ENCODE measurements at places on chromosomes 2 and 18.

- no peak for DNase-seq
Measured at GRCh38 chr2:136422512-136422911, 304.6 kb upstream of the CXCR4 start.

DNA sequence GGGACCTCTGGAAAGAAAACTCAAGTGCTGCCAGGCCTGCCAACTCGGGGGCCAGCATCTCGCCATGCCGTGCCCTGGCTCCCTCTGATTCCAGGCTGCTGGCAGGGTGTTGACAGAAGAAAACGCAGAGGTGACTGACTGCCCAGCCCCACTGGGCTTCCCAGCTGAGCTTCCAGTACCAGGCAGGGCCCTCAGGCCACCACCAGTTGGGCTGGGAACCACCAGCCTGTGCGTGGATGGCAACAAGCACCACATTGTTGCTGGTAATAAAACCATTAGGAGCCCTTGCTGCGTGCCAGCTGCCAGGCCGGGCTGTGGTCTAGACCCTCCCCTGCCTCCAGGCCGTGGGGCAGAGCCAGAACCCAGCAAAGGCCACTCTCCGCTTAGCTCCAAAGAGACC lies 9.2 kb downstream of the DNMT3A start:
- no peak for DNase-seq

- DNase-seq, result no peak
Measured at GRCh38 chr2:141364821-141365220, 766.0 kb downstream of the LRP1B start.

GRCh38 chr2:51108794-51109193 lies 76.9 kb upstream of the NRXN1 start:
- DNase-seq, result no peak

- no peak for DNase-seq
Measured at GRCh38 chr2:8392098-8392866, 289.6 kb upstream of the ID2 start.

DNA sequence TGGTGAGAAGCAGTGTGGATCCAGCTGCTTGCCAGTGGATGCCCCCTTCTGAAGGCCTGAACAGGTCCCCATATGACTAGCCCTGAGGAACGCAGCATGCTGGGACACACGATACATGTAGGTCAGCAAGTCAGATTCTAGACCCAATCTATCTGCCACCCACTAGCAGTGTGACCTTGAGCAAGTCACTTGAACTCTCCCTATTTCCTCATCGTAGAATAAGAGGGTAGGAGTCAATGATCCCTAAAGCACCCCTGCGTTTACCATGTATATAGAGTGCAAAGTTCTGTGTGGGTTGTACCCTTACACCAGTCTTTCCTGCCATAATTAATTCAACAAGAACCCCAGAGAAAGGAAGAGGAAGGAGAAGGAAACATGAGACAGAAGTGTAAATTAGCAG lies 123.7 kb downstream of the GALNT14 start:
- no peak for DNase-seq

DNA sequence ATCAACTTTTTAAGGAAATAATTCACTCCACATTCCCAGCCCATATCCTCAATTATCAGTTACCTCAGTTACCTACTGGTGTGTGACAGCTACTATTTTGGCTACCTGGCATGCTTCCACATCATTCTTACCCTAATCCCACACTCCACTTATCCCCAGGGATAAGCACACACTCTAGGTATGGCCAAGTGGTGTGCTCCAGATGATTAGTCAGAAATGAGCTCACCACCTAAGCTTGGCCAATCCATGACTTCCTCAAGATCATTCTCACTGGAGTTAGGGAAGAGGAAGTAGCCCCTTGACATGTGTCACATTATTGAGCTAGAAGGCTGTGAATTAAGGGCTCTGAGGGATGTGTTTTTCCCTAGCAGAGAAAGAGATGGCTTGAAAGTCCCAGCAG lies 20.9 kb upstream of the SMAD4 start:
- no peak for DNase-seq

- peak; percentile 9 for DNase-seq
Measured at GRCh38 chr18:24616653-24617052, 156.2 kb downstream of the HRH4 start.

GRCh38 chr2:163182764-163183354 lies 344.3 kb upstream of the KCNH7 start:
- DNase-seq, result peak; percentile 31

GRCh38 chr2:71611781-71612527 lies 158.6 kb downstream of the DYSF start:
- no peak for DNase-seq

GRCh38 chr2:61380056-61380881 lies 90.6 kb downstream of the USP34 start:
- DNase-seq, result no peak

DNA sequence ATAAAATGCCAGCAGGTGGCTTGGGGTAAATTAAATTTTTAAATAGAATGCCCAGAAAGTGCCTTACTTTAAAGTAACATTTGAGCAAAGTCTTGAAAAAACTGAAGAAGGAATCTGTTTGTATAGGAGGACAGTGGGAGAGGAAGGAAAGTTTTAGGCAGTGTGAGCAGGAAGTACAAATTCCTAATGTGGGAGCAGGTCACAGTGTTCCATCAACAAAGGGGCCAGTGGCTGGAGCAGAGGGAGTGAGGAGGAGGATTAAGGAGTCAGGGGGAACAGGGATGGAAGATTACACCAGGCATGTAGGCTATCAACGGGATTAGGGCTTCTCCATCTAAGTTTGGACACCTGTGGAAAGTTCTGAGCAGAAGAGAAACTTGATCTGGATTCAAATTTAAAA lies 439.2 kb upstream of the REG3G start:
- no peak for DNase-seq

DNA sequence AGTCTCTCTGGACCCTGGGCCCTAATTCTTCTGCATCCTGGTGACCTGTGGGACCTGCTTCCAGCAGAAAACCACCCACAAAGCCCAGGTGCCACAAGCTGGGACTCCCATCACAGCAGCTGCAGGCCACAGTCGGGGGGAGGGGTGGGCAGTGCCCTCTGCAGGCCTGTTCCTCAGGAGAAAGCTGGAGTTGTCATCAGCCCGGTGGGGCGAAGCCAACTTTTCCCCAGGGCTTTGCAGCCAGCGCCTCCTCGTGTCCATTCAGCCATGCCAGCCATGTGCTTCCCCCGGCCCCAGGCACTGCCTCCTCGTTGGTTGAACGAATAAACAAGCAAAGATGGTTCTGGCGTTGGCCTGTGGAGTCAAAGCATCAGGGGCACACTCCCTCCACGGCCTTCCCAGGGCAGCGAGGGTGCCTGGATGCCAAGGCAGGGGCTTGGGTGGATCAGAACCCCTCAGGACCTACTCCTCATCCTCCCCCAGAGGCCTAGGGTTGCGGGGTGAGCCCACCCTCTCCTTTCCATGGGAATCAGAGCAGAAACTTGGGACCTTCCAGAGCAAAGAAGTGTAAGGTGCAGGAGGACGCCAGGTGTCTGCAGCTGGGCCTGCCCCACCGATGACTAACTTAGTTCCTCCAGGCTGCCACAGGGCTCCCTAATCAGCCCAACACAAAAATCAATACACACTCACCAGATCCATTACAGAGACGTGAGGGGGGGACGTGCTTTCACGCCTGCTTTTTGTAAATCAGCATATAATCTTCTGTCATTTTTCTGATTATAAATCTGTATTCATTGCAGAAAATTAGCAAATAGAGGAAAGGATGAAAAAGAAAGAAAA lies 75.7 kb upstream of the RAB6C start:
- DNase-seq, result no peak

Measured in NCI-H2081 (cell line).